ENCODE measurements at places on chromosomes 13 and 19.
A peak's percentile ranks its signal among the peaks of the same experiment; 100 is the strongest.

- DNase-seq, result no peak
- no peaks in the 10 kb centered on the region for H3K27me3 ChIP-seq
- no peak overlapping the region for H3K4me3 ChIP-seq
- no peaks in the 10 kb centered on the region for H3K4me1 ChIP-seq
These were observed 155.7 kb downstream of the SLC7A1 start for GRCh38 chr13:29439601-29440388.

GRCh38 chr13:64272681-64273080, 2857.0 kb upstream of the PCDH20 start:
- H3K4me3 ChIP-seq, result no peak overlapping the region
- H3K27ac ChIP-seq, result no peak overlapping the region
- no peak for DNase-seq
- H3K27me3 ChIP-seq, result no peaks in the 10 kb centered on the region

DNA sequence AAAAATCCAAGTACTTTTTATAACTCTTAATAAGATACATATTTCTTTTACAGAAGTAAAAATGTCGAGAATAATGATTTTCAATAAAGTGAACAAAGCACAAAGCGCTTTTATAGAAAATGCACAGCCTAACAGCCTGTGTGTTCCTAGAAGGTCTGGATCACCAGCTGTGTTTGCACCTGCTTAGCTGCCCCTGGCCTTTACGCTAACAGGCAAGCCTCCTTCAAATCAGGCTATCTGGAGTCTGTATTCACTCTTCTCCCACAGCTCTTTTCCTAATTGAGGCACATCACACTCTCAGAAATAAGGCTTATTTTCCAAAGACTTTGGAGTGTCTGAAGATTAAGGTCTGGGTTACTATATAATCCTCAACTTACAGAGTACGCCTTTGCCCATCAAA, 183.1 kb downstream of the LHFPL6 start:
- no peak for DNase-seq
- no peaks in the 10 kb centered on the region for H3K27me3 ChIP-seq
- no peak overlapping the region for H3K27ac ChIP-seq
- no peaks in the 10 kb centered on the region for H3K4me1 ChIP-seq
- no peak overlapping the region for H3K4me3 ChIP-seq
- no peaks in the 10 kb centered on the region for H3K36me3 ChIP-seq

GRCh38 chr13:35858665-35859064, 272.5 kb downstream of the DCLK1 start:
- no peak overlapping the region for H3K4me3 ChIP-seq
- DNase-seq, result no peak
- H3K4me1 ChIP-seq, result no peaks in the 10 kb centered on the region
- H3K27ac ChIP-seq, result no peak overlapping the region
- H3K27me3 ChIP-seq, result no peaks in the 10 kb centered on the region
- H3K36me3 ChIP-seq, result no peaks in the 10 kb centered on the region

- no peak overlapping the region for H3K27ac ChIP-seq
- no peaks in the 10 kb centered on the region for H3K36me3 ChIP-seq
- H3K4me3 ChIP-seq, result no peak overlapping the region
- H3K27me3 ChIP-seq, result no peaks in the 10 kb centered on the region
- H3K4me1 ChIP-seq, result no peaks in the 10 kb centered on the region
These were observed 282.0 kb downstream of the DNAJC15 start for GRCh38 chr13:43305416-43305815.

- peaks cover 19% of the 10 kb centered on the region for H3K4me1 ChIP-seq
- peak within 1 kb of the TSS; percentile 48 for H3K27ac ChIP-seq
- DNase-seq, result no peak
- no peaks in the 10 kb centered on the region for H3K27me3 ChIP-seq
- no peaks in the 10 kb centered on the region for H3K36me3 ChIP-seq
These were observed at the start of gene UHRF1 for GRCh38 chr19:4909156-4909896. TSS of gene UHRF1 (plus strand) at chr19:4909501. CDS start at chr19:4910886, 1,385 bp downstream.

GRCh38 chr13:86464193-86464592, 665.0 kb upstream of the SLITRK6 start:
- H3K4me3 ChIP-seq, result no peak overlapping the region
- no peak overlapping the region for H3K27ac ChIP-seq
- no peaks in the 10 kb centered on the region for H3K4me1 ChIP-seq
- H3K36me3 ChIP-seq, result no peaks in the 10 kb centered on the region

DNA sequence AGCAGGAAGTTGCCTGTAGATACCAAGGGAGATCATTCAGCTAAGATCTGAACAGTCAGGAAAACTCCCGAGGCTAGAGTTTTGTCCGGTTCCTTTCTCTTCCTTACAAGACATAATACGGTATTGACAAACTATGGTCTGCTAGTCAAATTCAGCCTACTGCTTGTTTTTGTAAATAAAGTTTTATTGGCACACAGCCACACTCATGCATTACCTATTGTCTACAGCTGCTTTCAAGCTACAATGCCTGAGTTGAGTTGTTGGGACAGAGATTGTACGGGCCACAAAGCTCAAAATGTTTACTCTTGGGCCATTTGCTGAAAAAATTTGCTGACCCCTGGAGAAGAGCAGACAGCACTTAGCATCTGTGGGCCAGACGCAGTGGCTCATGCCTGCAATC, 2.5 kb downstream of the SLC1A6 start:
- peaks cover 17% of the 10 kb centered on the region for H3K27me3 ChIP-seq
- H3K27ac ChIP-seq, result no peak overlapping the region
- no peaks in the 10 kb centered on the region for H3K36me3 ChIP-seq
- no peak for DNase-seq
- no peaks in the 10 kb centered on the region for H3K4me1 ChIP-seq

GRCh38 chr19:18291019-18291524, 9.7 kb upstream of the JUND start:
- no peak for DNase-seq
- H3K4me1 ChIP-seq, result peaks cover 51% of the 10 kb centered on the region
- peak overlapping the region; percentile 57 for H3K4me3 ChIP-seq
- H3K36me3 ChIP-seq, result no peaks in the 10 kb centered on the region
- H3K27ac ChIP-seq, result peak overlapping the region; percentile 92

- no peaks in the 10 kb centered on the region for H3K4me1 ChIP-seq
- no peak overlapping the region for H3K4me3 ChIP-seq
- DNase-seq, result no peak
- no peaks in the 10 kb centered on the region for H3K36me3 ChIP-seq
- no peak overlapping the region for H3K27ac ChIP-seq
These were observed 291.0 kb downstream of the ENOX1 start for GRCh38 chr13:43495732-43496131.

DNA sequence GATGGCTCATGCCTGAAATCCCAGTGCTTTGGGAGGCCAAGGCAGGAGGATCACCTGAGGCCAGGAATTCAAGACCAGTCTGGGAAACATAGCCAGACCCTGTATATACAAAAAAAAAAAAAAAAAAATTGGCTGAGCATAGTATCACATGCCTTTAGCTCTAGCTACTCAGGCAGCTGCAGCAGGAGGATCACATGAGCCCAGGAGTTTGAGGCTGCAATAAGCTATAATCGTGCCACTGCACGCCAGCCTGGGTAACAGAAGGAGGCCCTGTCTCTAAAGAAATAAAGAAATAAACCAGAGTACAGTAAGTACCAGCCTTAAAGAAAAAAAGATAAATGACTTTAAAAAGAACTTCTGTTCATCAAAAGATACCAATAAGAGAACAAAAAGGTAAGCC, 52.9 kb downstream of the FAM124A start:
- H3K27me3 ChIP-seq, result no peaks in the 10 kb centered on the region
- H3K4me1 ChIP-seq, result no peaks in the 10 kb centered on the region
- H3K36me3 ChIP-seq, result no peaks in the 10 kb centered on the region

DNA sequence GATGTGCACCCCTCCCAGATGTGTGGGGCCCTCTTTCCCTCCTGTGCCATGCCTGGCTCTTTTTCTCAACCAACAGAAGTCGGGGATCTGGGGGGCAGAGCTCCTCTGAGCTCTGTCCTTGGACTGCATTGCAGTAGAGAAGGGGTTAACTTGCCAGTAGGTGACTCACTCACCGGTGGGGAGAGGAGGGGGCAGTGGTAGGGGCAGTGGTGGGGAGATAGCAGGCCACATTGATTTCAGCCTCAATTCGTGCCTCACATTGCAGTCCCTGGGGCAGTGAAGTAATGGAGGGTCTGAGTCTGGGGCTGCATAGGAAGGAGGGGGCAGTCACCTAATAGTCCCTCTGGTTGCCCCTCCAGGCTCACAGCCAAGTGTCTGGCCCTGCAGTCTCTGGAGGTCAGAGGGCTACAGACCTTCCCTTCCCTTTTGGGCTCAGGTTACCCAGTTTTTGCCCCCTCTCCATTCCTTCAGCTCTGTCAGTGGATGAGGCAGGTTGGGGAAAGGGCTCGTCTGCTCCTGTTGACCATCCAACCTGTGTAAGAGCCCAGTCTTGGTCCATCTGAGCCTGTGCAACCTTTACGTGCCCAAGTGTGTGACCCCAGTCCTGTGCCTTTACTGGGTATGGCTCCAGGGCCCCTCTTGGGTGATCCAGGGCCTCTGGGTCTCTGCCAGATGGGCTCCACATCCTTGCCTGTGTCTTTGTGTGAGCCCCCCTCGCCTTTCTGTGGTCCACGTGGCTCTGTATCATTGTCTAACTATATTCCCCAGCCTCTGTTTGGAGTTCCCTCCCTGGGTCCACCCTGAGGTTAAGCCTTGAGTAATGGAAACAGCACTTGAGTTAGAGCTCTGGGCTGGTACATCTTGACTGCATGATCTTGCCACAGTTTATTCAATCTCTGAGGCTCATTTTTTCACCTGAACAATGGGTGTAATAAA, 13.0 kb downstream of the CIC start:
- no peaks in the 10 kb centered on the region for H3K27me3 ChIP-seq
- H3K27ac ChIP-seq, result peak overlapping the region; percentile 75
- peak overlapping the region; percentile 11 for H3K4me3 ChIP-seq
- peaks cover 41% of the 10 kb centered on the region for H3K4me1 ChIP-seq

DNA sequence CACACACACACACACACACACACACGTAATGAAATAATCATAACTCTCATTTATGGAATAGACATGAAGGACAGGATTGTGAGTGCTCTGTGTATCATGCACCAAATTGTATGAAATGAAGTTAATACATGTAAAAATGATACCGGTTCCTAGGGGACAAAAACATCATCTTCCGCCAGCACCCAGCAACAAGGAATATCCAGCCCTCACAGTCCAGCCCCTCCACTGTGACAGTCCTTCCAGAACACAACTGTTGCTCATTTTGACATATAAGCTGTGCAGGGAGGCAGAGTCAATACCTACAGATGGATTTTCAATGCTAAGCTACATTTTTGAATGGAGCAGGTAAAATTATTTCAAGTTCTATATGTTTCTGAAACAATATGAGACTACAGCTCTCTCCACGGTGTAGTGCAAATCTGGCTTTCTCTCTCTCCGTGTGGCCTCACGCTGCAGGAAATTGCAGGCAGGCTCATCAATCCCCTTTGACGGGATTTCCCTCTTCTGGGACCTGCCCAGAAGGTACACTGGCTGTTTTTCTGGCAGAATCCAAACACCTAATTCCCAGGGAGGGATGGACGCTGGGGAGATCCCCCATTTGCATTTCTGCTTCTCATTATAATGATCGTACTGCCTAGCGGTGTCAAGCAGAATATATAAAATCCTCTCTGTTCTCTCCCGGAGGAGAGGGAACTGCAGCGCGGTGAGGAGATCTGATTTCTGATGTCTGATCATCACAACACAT, 494.0 kb downstream of the LIG4 start:
- no peak for DNase-seq
- no peaks in the 10 kb centered on the region for H3K36me3 ChIP-seq
- H3K27me3 ChIP-seq, result no peaks in the 10 kb centered on the region

DNA sequence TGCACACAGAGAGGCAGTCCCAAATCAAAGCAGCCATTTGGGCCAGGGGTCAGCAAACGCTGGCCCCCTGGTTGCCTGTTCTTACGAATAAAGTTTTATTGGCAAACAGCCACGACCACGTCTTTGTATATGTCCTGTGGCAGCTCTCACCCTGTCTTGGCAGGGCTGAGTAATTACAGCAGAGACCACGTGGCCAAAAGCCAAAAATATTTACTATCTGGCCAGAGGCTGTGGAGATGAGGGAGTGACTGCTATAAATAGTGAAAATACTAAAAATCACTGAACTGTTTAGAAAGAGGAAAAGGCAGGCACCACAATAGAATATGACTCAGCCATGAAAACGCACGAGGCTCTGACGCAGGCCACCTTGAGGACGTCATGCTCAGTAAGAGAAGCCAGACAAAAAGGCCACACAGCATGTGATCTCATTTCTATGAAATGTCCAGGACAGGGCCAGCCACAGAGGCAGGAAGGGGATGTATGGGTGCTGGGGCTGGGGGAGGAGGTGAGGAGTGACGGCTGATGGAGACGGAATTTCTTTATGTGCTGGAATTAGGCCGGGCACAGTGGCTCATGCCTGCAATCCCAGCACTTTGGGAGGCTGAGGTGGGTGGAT, 29.4 kb downstream of the SMIM24 start:
- peaks cover 40% of the 10 kb centered on the region for H3K36me3 ChIP-seq
- no peaks in the 10 kb centered on the region for H3K4me1 ChIP-seq
- H3K27me3 ChIP-seq, result no peaks in the 10 kb centered on the region
- H3K4me3 ChIP-seq, result no peak overlapping the region

GRCh38 chr13:32726374-32727037, 140.3 kb downstream of the PDS5B start:
- H3K36me3 ChIP-seq, result no peaks in the 10 kb centered on the region

- H3K27me3 ChIP-seq, result no peaks in the 10 kb centered on the region
- peak; percentile 19 for DNase-seq
- no peaks in the 10 kb centered on the region for H3K4me1 ChIP-seq
- no peaks in the 10 kb centered on the region for H3K36me3 ChIP-seq
- H3K27ac ChIP-seq, result no peak overlapping the region
These were observed 74.5 kb upstream of the RAP2A start for GRCh38 chr13:97359181-97360057.

- H3K36me3 ChIP-seq, result no peaks in the 10 kb centered on the region
- no peaks in the 10 kb centered on the region for H3K27me3 ChIP-seq
- no peak overlapping the region for H3K4me3 ChIP-seq
- H3K4me1 ChIP-seq, result no peaks in the 10 kb centered on the region
- no peak overlapping the region for H3K27ac ChIP-seq
These were observed 759.9 kb downstream of the GPC5 start for GRCh38 chr13:92158346-92158745.

Measured in effector memory CD4-positive, alpha-beta T cell (primary cell).